ENCODE measurements at places on chromosomes 7 and 10.

GRCh38 chr10:49276596-49276995 is 22.4 kb upstream of the C10orf71 start:
- no peak for DNase-seq

- no peak for DNase-seq
These were observed 18.7 kb upstream of the DDIT4 start for GRCh38 chr10:72254813-72255568.

DNA sequence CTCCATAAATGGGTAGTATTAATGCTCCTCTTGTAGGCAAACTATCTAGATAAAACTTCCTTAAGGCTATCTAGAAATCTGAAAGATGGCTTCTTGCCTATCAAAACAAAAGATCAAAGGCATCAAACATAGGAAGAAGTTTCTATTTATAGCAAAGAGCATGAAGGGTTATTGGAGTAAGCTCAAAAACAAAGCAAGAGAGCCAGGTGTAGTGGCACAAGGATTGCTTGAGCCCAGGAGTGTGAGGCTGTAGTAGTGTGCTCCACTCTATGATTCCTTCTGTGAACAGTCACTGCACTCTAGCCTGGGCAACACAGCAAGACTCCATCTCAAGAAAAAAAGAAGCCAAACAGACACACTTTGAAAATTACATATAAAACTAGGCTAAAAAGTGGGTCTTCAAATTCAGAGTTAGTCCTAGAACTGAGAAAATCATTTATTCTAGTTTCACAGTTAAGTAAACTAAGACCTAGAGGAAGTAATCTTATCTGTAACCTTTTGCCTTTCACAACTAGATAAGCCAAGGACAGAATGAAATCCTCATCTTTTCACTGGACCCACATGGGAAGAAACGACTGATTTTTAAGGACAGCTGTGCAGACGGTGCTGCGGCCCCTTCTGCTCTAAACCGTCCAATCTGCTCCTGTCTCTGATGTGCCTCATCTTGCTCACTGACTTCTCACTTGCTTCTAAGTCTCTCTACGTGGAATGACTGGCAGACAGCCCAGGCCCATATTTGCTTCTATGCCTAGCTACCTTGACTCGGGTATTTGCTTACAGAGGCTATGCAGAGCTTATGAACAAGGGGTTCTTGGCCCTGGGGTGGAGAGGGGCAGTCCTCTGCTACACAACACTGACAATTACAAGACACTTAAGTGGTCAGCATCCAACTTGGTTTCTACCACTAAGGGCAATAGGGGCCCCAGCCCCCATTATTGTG is 50.0 kb downstream of the ESYT2 start:
- DNase-seq, result no peak

DNA sequence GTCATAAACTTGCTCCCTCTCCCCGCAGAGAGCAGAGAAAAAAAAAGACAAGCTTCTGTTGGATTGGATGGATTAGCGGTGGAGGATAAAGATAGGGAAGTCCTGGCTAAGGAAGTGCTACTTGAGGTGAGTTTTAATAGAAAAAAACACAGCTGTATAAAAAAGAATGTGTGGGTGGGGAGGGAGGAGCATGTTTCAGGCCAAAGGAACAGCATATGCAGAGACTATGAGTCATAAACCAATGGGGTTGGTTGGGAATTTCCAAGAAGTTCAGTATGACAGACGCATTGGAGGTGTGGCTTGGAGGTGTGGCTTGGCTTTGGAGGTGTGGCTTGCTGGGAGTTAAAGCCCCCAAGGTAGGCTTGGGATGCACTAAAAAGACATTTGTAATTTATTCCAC is 103.0 kb upstream of the LSM8 start:
- DNase-seq, result no peak

- no peak for DNase-seq
These were observed 97.0 kb upstream of the PDE1C start for GRCh38 chr7:32167256-32167655.

GRCh38 chr10:103125323-103126267 is 67.5 kb downstream of the NT5C2 start:
- no peak for DNase-seq

DNA sequence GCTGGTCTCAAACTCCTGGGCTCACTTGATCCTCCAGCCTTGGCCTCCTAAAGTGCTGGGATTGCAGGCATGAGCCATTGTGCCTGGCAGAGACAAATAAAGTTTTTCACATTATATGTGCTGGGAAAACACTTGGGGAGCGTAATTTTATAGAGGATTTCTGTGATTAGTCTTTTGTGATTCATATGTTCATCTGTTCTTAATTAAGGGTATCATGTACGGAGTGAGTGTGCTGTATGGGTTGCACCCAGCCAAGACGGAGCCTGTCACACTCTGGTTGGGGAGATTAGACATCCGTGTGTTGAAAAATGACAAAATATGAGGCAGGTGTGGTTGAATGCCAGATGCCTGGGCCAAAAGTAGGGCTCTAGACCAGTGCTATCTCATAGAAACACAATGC is 10.3 kb downstream of the ADRB1 start:
- DNase-seq, result no peak

DNA sequence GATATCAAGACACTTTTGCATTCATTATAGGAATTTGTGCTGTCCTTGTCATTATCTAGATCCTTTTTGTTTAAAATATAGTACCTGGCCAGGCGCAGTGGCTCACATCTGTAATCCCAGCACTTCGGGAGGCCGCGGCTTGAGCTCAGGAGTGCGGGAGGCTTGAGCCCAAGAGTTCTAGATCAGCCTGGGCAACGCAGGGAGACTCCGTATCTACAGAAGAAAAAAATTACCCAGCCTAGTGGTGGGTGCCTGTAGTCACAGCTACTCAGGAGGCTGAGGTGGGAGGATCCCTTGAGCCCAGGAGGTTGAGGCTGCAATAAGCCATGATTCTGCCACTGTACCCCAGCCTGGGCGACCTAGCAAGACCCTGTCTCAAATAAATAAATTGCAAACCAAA is 621 bp upstream of the MORN4 start:
- DNase-seq, result no peak

DNA sequence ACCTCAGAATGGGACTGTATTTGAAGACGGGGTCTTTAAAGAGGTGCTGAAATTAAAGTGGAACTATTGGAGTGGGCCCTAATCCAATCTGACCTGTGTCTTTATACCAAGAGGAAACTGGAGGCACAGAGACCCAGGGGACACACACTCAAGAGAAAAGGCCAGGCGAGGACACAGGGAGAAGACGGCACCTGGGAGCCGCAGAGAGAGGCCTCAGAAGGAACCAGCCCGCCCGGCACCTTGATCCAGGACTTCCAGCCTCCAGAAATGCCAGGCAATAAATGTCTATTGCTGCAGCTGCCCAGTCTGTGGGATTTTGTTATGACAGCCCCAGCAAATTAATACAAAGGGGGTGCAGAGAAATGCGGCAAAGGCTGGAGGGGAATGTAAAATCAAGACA is 10.5 kb downstream of the CARD11 start:
- no peak for DNase-seq

GRCh38 chr7:151774951-151775350 is 102.0 kb downstream of the PRKAG2 start:
- no peak for DNase-seq

DNA sequence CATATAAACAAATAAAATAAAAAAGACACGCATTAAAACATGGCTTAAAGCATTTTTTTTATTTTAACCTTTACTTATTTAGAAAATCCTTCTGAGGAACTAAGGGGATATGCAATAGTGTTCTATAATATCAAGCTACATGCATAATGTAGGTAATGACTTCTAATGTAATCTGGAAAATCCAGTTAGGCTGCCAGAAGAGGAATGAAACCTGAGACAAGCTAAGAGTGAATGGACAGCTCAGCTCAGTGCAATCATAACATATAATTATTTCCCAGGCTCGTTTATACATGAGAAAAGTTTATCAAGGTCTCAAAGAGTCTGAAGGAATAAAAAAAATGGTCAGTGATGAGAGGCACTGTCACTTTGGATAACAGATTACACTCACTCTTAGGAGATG is 649.0 kb upstream of the PCDH15 start:
- DNase-seq, result no peak

- no peak for DNase-seq
These were observed 3.5 kb downstream of the SKIDA1 start for GRCh38 chr10:21521751-21522533.

DNA sequence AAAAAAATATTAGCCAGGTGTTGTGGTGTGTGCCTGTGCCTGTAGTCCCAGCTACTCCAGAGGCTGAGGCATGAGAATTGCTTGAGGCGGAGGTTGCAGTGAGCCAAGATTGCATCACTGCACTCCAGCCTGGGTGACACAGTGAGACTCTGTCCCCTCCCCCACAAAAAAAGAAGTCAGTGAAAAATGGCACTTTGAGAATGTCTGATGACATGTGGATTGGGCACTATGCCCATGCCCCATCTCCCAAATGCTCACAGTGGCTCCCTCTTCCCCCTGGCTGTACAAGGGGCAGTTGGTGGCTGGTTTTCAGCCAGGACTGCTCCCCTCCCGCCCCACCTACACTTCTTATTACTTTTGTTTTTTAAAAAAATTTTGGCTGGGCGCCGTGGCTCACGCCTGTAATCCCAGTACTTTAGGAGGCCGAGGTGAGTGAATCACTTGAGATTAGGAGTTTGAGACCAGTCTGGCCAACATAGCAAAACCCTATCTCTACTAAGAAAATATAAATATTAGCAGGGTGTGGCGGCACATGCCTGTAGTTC is 26.1 kb downstream of the IL15RA start:
- no peak for DNase-seq

DNA sequence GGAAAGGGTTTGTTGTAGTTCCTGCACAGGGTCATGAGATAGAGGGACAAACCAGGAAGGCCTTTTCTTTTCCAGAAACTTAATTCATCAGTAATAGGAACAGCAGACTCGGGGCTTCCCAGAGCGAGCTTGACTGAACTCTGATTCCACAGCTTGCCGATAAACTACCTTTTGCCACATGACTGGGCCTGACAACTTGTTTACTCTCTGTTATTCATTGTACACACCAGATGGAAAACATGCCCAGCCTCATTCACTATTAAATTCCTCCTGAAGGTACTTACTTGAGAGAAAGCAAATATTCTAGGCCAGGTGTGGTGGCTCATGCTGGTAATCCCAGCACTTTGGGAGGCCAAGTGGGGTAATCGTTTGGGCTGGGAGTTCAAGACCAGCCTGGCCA is 77.1 kb upstream of the FGFR2 start:
- DNase-seq, result no peak

- no peak for DNase-seq
These were observed 17.0 kb downstream of the TRPV5 start for GRCh38 chr7:142916508-142916907.

- DNase-seq, result no peak
These were observed 542.4 kb upstream of the GALNT17 start for GRCh38 chr7:70589590-70589989.

- no peak for DNase-seq
These were observed 456.2 kb upstream of the NRP1 start for GRCh38 chr10:33790521-33791271.

GRCh38 chr10:28881171-28881882 is 204.0 kb downstream of the BAMBI start:
- no peak for DNase-seq

DNA sequence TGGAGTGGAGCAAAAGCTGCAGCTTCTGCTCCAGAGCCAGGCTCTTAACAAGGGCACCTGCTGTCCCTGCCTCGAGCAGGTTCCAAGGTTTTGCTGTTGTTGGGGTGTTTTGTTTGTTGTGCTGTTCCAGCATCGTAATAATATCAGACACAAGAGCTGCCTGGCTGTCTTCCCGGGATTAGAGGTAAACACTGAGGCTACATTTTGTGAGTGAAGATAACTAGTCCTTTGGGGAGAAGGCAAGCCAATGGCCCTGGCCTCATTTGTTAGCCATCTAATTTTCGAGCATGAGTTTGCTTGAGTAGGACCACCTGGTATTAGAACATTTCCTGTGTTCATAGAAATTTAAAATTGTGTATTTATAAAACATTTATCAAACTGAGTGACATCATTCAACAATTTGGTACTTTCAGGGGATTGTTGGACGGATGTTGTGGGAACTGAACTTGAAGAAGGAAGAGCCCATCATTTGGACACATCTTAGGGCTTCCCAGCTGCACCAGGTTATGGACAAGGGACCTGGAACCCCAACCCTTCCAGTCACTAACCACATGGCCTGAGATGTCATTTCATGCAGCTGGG is 555.0 kb downstream of the TNS3 start:
- DNase-seq, result no peak

DNA sequence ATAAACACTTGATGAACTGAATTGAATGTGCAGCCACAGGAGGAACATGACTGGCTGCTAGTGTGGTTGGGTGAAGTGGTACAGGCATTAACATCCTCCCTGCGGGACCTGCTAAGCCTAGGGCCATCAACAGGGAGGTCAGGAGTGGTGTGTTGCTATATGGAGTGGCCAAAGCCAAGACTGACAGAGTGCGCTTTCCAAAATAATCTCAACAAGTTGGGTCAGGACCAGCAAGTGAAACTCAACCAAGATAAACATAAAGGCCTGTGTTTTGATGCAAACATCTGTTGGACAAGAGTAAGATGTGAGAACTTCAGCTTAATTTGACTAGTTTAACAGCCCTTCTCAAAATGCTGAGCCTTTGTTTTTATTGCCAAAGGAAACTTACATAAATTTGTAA is 97.7 kb downstream of the WDFY4 start:
- no peak for DNase-seq

GRCh38 chr7:17234030-17234397 is 64.4 kb upstream of the AHR start:
- peak; percentile 24 for DNase-seq

DNA sequence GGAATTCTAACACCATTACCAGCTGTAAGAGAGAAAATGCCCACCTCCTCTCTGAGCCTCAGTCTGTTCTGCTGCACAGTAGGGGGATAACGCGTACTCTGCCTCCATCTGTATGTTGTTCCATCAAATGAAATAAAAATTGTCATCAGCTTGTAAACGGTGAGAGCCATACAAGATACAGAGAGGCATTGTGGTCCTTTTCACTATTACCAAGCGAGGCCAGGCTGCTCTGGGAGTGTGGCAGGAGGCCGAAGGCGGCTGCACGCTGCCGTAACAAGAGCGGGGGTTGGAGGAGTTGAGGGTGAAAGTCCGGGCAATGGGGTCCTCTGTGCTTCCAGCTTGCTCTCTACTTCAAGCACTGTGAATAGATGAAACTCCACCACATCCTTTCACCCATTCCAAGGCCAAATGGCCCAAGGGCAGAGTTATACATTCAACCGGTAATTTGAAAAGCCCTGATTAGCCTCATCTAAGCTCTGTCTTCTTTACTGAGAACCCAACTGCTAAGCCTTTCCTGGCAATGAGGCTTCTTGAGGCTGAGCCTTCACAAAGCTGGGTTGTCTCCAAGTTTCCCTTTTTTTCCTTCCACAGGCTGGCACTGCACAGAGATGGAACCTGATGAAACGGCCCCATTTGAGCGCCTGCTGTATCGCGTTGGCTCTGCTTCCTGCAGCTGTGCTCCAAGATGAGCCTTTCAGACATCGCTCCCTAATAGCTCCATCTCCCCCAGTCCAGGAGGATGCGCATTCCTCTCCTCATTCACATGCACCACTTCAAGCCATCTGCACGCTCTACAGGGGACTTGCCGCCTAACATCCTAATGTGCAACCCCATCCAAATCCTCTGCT is 47.2 kb downstream of the PYROXD2 start:
- no peak for DNase-seq

DNA sequence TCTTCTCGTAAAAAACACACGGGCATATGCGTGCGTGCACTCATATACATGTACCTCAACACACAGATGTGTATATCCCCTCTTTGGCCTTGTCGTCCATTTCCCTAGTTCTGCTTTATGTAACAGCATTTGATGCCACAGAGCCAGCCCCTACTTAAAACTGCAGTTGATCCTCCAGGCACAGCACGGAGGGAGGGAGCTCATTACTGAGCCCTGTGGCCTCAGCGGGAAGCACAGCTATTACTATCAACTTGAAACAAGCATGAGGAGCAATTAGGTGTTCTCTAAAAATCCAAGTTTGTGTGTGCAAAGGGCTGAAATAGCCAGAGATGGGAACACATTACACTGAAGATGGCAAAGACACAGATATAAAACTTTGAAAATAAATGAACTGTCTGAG is 580.9 kb downstream of the GLRX3 start:
- DNase-seq, result no peak

Data from activated T-cell treated with anti-CD3 and anti-CD28 coated beads for 1 hour (primary cell).